ENCODE measurements at places on chromosomes 11 and 22. TPM values are rescaled to one million over a fixed set of nuclear protein-coding genes. Genes with fewer than 3 reads are reported as not detected.

DNA sequence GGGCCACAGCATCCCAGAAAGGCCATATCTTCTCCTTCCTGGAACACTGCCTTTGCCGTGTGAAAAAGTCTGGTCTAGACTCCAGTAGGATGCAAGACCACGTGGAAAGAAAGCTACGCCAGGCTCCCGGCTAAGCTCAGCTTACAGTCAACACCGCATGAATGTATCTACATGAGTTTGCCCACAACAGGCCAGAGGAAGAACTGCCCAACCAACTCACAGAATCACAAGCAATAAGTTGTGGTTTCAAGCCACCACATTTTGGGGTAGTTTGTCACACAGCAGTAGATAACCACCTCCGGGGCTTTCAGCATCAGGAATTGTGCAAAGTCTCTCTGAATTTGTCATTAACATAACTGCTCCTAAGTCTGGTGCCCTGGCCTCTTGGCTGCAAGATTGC lies 27.3 kb downstream of the HSPA8 start:
- H3K4me3 ChIP-seq = no peak overlapping the region
- DNase-seq = no peak
- H3K4me1 ChIP-seq = no peaks in the 10 kb centered on the region
- peaks cover 3% of the 10 kb centered on the region for H3K27me3 ChIP-seq
- H3K36me3 ChIP-seq = no peaks in the 10 kb centered on the region

DNA sequence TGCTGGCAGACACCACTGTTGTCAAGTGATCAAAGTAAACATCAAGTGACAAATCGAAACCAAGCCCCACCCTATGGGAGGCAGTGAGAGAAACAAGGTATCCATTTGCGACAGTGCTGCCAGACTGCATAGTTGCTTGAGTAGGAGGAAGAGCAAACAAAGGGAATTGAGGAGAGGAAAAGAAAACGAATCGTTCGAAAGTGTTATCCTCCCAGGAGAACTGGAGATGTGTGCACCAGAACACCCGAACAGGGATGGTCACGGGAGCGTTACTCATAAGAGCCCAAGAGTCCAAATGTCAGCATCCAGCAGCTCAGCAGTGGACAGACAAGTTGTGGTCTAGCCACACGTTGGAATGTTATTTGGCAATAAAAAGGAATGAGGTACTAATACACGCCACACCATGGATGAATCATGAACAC lies 58.4 kb upstream of the NUP50 start:
- no peak overlapping the region for H3K27ac ChIP-seq
- H3K4me3 ChIP-seq = no peak overlapping the region
- no peaks in the 10 kb centered on the region for H3K36me3 ChIP-seq
- DNase-seq = no peak

DNA sequence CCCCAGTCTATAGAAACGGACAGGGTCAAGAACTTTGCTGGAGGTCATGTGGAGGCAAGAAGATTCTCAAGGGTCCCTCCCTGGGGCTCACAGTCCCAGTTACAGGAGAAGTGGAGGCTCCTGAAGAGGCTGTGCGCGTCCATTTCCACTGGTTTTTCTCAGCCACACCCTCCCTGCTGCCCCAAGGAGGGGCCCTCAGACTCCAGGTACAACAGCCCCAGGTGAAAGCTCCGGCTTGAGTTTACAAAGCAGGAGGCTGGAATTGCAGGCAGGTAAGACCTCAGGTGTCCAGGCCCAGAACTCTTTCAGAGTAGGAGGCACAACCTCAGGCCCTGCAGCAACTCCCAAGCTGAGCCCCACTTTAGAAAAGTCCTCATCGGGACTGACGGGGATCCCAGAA lies 3.1 kb downstream of the SHANK2 start:
- H3K36me3 ChIP-seq = no peaks in the 10 kb centered on the region
- no peak for DNase-seq
- peaks cover 60% of the 10 kb centered on the region for H3K27me3 ChIP-seq

- H3K36me3 ChIP-seq = no peaks in the 10 kb centered on the region
- no peak for DNase-seq
- H3K4me3 ChIP-seq = no peak overlapping the region
- peaks cover 3% of the 10 kb centered on the region for H3K27me3 ChIP-seq
- no peaks in the 10 kb centered on the region for H3K4me1 ChIP-seq
- H3K27ac ChIP-seq = no peak overlapping the region
These were observed 48.2 kb upstream of the SMCO4 start for GRCh38 chr11:93591247-93591898.

GRCh38 chr11:86755146-86755545 lies 45.2 kb upstream of the PRSS23 start:
- no peak overlapping the region for H3K27ac ChIP-seq
- H3K4me1 ChIP-seq = peaks cover 11% of the 10 kb centered on the region
- no peaks in the 10 kb centered on the region for H3K27me3 ChIP-seq
- no peak overlapping the region for H3K4me3 ChIP-seq

GRCh38 chr11:32032478-32032877 lies 58.4 kb upstream of the RCN1 start:
- DNase-seq = no peak
- H3K36me3 ChIP-seq = no peaks in the 10 kb centered on the region
- H3K27ac ChIP-seq = no peak overlapping the region
- H3K27me3 ChIP-seq = no peaks in the 10 kb centered on the region
- H3K4me1 ChIP-seq = no peaks in the 10 kb centered on the region
- H3K4me3 ChIP-seq = no peak overlapping the region

DNA sequence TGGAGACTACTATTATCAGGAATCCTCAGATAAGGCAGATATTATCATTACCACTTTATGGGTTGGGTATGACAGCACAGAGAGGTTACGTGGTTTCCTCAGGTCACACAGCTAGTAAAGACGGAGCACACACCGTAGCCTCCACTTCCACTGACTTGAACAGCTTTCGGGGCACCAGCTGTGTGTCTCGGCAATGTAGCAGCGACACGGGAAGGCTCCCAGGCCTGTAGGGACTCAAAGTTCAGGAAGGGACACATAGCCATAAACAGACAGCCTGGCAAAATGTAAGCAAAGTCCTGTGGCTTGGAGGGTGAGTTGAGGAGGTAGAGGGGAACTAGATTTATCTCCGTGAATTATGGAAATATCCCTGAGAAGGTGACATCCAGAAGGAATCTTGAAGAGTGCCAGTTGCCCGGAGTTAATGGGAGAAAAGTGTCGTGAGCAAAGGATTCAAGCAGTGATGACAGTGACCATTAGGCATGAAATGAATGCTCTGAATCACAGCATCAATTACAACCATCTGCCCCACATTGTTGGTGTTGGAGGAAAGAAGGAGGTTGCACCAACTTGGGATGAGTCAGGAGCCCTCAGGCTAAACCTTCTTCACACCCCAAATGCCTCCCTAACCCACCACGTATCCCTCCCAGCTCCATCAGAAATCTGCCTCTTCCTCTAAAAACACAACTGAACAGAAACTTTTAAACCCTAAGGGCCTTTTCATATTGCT lies 106.7 kb upstream of the ASPHD2 start:
- H3K27me3 ChIP-seq = peaks cover 53% of the 10 kb centered on the region
- no peak overlapping the region for H3K27ac ChIP-seq
- DNase-seq = no peak
- H3K4me3 ChIP-seq = no peak overlapping the region
- H3K36me3 ChIP-seq = no peaks in the 10 kb centered on the region

GRCh38 chr11:70151671-70152070 lies 51.4 kb upstream of the FADD start:
- no peak overlapping the region for H3K4me3 ChIP-seq
- H3K27me3 ChIP-seq = peaks cover 36% of the 10 kb centered on the region
- H3K27ac ChIP-seq = no peak overlapping the region
- H3K4me1 ChIP-seq = peaks cover 3% of the 10 kb centered on the region

DNA sequence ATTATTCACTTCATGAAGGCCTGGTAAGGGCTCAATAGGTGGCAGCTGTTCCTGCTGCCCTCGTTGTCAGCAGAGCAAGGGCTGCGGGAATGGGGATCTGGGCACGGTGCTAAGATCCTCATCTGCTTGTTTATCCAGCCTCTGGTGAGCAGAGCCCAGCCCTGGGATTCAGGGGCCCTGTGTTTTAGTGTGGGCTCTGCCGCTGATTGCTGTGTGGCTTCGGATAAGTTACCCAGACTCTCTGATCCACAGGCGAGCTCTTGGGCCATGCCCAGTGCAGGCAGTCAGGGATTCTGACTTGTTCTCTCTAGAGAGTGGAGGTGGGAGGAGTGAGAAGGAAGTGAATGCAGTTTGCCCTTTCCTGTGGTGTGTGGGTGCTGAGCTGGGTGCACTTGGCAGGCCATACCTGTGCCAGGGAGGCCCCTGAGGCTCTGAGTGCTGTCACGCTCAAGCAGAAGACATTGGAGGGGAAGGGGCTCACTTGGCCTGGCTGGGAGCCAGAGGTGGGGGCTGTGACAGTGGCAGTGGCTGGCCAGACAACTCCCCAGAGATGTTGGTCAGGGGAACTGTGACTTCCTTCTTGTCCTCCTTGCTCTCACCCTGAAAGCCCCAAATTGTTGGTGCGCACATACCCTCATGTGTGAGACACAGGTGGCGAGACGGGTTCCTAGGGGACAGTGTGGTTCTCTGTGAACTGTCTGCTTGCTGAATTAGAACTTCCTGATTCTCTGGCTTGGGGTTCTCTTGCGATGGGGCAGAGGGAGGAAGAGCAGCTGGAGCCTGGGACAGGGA lies 43.7 kb downstream of the CD82 start:
- H3K4me1 ChIP-seq = peaks cover 13% of the 10 kb centered on the region
- no peak overlapping the region for H3K4me3 ChIP-seq
- no peaks in the 10 kb centered on the region for H3K27me3 ChIP-seq
- H3K27ac ChIP-seq = no peak overlapping the region
- no peaks in the 10 kb centered on the region for H3K36me3 ChIP-seq

GRCh38 chr11:108817976-108818375 lies 153.1 kb downstream of the DDX10 start:
- no peak overlapping the region for H3K27ac ChIP-seq
- DNase-seq = no peak
- H3K4me3 ChIP-seq = no peak overlapping the region
- H3K36me3 ChIP-seq = peaks cover 2% of the 10 kb centered on the region
- no peaks in the 10 kb centered on the region for H3K27me3 ChIP-seq

DNA sequence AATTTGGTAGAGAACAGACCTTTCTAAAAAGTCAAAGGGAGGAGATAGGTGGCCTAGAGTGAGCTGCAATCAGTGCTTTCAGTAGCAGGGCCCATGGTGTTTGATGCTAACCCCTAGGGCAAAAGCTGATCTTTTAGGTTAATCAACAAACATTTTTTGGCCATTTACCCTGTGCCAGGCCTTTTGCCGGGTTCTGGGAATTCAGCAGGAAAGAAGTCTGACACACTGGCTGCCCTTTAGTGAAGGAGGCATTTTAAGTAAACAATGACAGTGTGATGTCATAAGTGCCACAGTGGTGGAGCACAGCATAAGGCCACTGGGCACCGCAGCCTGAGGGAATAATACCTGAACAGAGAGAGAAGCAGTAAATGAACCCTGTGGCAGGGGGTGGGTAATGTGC lies 29.0 kb downstream of the C22orf31 start:
- DNase-seq = no peak
- H3K27ac ChIP-seq = peak overlapping the region; percentile 78
- no peaks in the 10 kb centered on the region for H3K27me3 ChIP-seq
- no peak overlapping the region for H3K4me3 ChIP-seq
- H3K36me3 ChIP-seq = no peaks in the 10 kb centered on the region

DNA sequence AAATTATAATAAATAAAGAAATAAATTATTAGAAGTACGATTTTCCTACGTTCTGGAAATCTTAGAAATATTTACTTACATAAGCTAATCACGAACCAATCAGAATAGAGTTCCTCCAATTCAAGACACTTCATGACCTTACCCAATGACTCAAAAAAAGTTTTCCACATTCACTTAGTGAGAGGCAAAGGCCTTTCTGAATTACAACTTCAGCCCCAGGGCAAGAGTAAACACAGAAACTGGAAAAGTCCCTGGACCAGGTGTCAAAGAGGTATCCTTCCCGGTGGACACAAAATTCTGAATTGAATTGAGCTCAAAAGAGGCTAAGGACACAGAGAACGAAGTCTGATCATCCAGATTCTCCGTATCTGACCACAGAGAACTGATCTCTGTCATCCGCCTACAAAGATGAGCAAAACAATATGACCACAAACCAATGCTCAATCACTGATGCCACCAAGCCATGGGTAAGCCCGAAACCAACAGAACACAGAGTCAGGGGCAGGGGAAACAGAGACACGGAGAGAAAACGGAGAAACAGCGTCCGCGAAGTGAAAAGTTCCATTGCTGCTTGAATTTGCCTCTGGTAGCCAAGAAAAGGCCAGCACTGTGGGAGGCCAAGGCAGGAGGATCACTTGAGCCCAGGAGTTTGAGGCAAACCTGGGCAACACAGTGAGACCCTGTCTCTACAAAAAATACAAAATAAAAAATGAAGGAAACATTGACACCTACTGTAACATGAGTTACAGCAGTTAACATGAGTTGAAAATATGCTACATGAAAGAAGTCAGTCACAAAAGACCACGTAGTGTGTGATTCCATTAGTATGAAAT lies 6.8 kb downstream of the BID start:
- no peak overlapping the region for H3K4me3 ChIP-seq
- no peak for DNase-seq
- no peaks in the 10 kb centered on the region for H3K27me3 ChIP-seq
- no peaks in the 10 kb centered on the region for H3K36me3 ChIP-seq
- H3K27ac ChIP-seq = no peak overlapping the region
- peaks cover 5% of the 10 kb centered on the region for H3K4me1 ChIP-seq

DNA sequence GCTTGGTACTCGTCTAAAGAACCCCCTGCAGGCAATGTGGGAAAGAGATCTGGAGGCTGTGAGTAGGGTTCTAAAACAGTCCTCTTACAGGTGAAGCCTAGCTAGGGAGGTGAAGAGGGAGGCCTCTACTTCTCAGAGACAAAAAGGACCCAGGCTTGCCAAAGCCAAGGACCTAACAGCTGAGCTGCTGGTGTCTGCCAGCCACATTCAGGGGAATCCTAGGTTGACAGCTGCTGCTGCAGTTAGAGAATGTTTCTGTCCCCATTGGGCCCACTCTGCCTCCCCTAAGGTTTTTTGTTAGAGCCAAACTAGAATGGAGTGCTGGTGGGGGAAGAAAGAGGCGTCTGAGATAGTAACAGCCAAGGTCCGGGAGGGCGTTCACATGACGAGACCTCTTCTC lies 26.6 kb upstream of the TLCD5 start:
- H3K4me1 ChIP-seq = no peaks in the 10 kb centered on the region
- no peak overlapping the region for H3K4me3 ChIP-seq
- peaks cover 17% of the 10 kb centered on the region for H3K27me3 ChIP-seq
- no peaks in the 10 kb centered on the region for H3K36me3 ChIP-seq
- H3K27ac ChIP-seq = no peak overlapping the region

- H3K27ac ChIP-seq = no peak overlapping the region
- H3K36me3 ChIP-seq = no peaks in the 10 kb centered on the region
- no peak overlapping the region for H3K4me3 ChIP-seq
- H3K27me3 ChIP-seq = no peaks in the 10 kb centered on the region
These were observed 35.6 kb downstream of the ELFN2 start for GRCh38 chr22:37391702-37392101.

GRCh38 chr11:12503886-12504285 lies 126.5 kb downstream of the PARVA start:
- H3K27me3 ChIP-seq = no peaks in the 10 kb centered on the region
- H3K4me1 ChIP-seq = peaks cover 17% of the 10 kb centered on the region
- H3K27ac ChIP-seq = no peak overlapping the region
- peaks cover 8% of the 10 kb centered on the region for H3K36me3 ChIP-seq
- no peak overlapping the region for H3K4me3 ChIP-seq

Gene PATL1
- total RNA-seq = 36.6 TPM

Gene OR52I2
- not detected for total RNA-seq

Gene ELMOD1
- 0.43 TPM for total RNA-seq

Data from neural crest cell (in vitro differentiated cells).